ENCODE measurements at places on chromosomes 2 and 18.

DNA sequence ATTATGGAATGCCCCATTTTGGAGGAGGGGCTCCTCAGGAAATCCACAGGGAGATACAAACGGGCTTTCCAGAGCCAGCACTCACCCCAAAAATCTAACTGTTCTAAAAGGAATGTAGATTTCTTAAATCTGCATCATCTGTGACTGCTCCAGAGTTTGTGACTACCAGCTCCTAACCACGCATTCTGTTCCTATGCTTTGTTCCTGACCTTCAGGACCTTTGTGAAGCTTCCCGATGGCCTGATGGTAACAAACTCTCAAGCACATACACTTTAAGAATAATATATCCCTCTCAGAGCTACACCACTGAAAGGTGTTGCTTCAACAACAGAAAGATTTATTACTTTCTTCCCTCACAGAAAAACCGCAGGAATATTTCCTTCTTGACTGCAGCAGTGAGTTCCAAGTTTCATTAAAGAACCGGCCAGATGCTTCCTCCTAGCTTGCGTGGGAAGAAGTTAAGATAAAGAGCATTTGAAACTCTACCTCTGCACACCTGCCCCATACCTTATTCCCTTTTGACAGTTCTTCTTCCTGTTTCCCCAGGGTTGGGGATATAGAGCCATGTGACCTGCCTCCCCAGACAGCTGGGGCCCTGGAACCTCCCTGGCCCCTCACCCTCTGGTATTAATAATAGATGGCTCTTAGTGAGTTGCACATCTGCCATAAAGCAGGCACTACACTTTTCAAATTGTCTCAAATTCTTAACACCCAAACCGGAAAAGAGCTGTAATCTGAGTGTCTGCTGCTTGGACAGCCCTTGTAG is 40.2 kb upstream of the EML4 start:
- DNase-seq: peak; percentile 85

- DNase-seq: no peak
Measured at GRCh38 chr2:104769096-104769495, 84.8 kb upstream of the POU3F3 start.

DNA sequence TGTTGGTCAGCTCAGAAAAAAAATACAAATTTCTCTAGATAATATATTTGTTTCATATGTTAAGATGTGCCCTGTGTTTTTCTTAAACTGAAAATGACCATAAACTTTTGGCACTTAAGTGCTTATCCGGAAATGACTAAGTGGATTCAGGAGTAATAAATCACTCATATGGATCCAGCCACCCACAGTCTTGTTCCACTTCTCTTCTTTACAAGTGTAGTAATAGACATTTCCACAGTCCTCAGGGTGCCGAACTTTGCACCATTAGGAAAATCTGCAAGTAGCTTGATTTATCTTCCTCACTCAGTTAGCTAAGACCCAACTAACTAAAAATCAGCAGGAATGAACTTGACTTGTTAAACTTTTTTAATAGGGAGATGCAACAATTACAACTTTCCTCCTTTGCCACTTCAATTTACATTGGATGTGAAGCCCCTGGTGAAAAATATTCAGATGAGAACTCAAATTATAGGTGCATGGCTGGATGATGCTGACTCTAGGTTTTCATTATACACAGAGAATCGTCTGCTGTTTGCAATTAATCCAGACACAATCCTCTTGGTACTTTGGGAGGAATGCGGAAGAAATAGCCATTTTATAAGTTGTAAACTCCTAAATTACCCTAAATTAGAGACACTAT is 322.5 kb downstream of the ARHGAP15 start:
- no peak for DNase-seq

DNA sequence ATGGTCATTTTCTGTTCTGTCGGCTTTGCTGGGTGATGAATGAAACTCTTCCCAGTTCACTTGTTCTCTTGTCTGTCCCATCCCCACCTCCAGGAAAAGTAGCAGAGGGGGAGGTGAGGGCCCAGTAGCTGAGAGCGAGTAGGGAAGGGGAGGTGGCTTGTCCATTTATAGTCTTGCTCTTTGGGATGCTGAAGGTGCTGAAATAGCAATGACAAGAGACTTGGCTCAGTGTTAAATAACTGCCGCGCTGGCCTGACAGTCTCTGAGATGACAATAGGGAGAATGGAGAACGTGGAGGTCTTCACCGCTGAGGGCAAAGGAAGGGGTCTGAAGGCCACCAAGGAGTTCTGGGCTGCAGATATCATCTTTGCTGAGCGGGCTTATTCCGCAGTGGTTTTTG is at the start of gene SMYD1:
Gene SMYD1, plus strand, starts transcription at position 228 of the 400 bp plus-strand sequence. Its CDS starts 40 bp downstream, at position 268.
- DNase-seq: no peak

DNA sequence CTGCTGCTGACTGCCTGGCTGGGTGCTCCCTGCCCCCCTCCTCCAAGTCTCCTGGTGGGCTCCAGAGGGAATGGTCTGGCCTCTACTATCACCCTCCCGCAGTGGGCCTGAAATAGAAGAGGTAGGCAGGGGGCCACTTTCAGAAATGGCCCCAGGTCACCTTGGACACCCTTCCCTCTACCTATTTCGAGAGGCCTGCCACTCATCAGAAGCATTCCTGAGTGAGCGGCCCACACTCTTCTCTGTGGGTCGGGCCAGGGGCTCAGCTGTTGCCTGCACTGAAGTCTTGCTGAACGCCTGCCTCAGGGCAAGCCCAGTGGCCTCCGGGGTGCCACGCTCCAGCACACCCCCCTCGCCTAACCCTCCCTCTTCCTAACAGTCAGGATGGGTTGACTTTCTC is 124.9 kb downstream of the TNS1 start:
- no peak for DNase-seq

DNA sequence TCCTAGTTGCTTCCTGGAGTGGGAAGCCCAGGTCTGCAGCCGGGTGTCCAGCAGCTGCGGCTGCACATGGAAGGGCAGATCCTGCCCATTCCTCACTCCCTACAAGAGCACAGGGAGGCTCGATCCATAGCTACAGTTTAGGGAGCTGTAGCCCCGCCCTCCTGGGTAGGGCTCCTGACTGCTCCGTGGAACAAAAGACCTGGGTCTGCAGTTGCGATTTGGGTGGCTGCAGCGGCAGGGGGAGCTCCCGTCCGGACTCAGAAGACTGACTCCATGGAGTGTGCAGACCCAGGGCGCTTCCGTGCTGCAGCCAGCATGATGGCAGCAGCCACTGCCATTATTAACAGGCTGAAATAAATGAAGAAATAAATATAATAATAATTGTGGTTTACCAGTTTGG is 157.3 kb downstream of the CTNNA2 start:
- DNase-seq: no peak

- DNase-seq: no peak
Measured at GRCh38 chr2:119794237-119794636, 34.5 kb downstream of the PTPN4 start.

DNA sequence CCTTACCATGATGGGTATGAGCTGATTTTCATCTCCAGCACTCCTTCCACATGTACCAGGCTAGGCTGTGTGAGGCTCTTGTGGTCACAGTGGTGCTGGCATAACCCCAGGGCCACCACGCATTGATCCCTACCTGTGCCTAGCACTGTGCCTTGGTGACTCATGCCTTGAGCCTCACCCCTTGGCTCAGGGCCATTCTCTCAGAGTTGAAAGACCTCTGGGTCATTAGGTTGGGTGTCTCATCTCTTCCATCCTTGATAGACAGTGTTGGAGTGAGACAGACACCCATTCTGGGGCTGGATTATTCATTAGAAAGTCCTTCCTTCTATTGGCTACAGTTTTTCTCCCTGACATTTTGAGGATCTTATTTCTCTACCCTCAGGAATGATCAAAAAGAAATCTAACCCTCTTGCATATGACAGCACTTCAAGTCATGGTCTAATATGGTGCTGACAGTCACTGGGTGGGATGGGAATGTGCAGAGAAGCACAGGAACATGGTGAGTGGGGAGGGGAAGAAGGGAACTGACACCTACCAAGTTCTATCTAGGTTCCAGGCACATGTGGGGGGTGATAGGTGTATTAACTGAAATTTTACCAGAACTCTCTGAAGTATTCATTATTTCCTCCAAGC is 41.3 kb downstream of the DYSF start:
- no peak for DNase-seq

GRCh38 chr2:27194538-27195354 is 17.1 kb upstream of the ATRAID start:
- DNase-seq: no peak

GRCh38 chr18:23662309-23663263 is at the start of gene ANKRD29:
Gene ANKRD29 (minus strand): TSS chr18:23662911. CDS start chr18:23662730, 181 bp downstream.
- DNase-seq: peak; percentile 59

- DNase-seq: no peak
Measured at GRCh38 chr2:241592126-241592845, 33.7 kb downstream of the BOK start.

- no peak for DNase-seq
Measured at GRCh38 chr2:123448801-123449200, 576.3 kb upstream of the CNTNAP5 start.

DNA sequence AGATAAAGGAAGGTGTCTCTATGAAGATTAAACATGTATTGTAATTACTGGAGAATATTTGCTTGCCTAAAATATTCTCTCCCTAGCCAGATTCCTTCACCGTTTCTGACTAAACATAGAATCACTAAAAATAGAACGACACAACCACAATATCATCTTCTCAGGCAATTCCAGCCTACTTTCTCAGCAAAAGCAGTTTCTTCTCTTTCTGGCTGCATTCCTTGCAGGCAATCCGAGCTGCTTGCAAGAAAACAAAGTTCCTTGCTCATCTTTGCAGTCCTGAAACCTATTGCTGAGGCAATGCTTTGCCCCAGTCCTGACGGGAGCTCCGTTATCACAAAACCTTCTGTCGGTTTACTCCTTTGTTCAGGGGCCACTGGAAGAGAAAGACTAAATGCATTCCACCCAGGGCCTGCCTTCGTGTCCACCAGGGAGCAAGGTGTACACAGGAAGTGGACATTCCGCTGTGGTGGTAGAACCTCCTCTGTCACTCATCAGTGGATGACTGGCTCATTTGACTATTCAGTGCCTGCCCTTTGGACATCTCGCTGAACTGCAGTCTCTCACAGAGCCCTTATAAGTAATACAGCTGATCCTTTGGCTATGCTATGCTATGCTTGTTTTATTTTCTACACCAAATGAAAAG is 239.2 kb upstream of the DOK6 start:
- no peak for DNase-seq

GRCh38 chr2:189543367-189543766 is 37.2 kb downstream of the SLC40A1 start:
- no peak for DNase-seq

GRCh38 chr18:9574473-9575115 is 39.8 kb downstream of the PPP4R1 start:
- no peak for DNase-seq

GRCh38 chr2:211416373-211416772 is 860.0 kb downstream of the CPS1 start:
- no peak for DNase-seq

- no peak for DNase-seq
Measured at GRCh38 chr2:143524559-143525401, 395.6 kb downstream of the ARHGAP15 start.

DNA sequence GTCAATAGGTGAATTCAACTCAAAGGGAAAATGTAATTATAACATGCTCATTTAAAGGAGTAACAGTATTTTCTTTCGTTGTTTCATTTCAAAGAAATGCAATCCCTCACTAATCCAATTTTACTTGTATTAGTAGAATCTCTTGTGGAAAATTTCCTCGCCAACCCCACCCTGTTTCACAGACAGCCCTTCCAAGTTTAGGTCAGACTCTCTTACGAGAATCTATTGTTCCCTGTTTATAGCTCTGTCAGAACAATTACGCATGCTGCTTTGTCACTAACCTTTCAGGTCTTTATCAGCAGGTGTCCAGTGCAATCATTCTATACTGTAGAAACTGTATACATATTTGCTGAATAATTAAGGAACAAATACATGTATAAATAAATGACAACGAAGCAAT is 657.8 kb upstream of the LINC00305 start:
- DNase-seq: no peak

- no peak for DNase-seq
Measured at GRCh38 chr2:106127282-106127771, 66.8 kb downstream of the UXS1 start.

GRCh38 chr2:88180605-88181240 is 10.6 kb downstream of the THNSL2 start:
- no peak for DNase-seq

GRCh38 chr18:9135912-9136314 is 668 bp upstream of the ANKRD12 start:
- DNase-seq: no peak

GRCh38 chr18:46013484-46014189 is 46.5 kb upstream of the EPG5 start:
- DNase-seq: peak; percentile 75

DNA sequence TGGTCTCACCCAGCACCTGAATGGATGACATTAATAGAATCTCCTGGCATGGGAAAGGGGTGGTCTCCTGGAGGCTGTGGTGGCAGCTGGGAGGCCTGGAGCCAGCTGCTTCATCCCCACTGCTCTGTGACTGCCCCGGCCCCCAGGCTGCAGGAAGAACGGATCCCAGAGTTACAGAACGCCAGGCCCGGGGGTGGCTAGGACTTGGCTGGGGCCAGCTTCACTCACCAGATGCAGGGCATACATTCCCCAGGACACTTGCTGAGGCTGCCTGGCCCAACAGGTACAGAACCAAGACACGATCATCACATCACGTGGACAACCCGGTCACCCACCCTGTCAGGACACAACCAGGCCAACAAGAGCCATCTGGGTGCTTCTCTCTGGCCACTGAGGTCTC is 178.6 kb upstream of the SALL3 start:
- DNase-seq: no peak

DNA sequence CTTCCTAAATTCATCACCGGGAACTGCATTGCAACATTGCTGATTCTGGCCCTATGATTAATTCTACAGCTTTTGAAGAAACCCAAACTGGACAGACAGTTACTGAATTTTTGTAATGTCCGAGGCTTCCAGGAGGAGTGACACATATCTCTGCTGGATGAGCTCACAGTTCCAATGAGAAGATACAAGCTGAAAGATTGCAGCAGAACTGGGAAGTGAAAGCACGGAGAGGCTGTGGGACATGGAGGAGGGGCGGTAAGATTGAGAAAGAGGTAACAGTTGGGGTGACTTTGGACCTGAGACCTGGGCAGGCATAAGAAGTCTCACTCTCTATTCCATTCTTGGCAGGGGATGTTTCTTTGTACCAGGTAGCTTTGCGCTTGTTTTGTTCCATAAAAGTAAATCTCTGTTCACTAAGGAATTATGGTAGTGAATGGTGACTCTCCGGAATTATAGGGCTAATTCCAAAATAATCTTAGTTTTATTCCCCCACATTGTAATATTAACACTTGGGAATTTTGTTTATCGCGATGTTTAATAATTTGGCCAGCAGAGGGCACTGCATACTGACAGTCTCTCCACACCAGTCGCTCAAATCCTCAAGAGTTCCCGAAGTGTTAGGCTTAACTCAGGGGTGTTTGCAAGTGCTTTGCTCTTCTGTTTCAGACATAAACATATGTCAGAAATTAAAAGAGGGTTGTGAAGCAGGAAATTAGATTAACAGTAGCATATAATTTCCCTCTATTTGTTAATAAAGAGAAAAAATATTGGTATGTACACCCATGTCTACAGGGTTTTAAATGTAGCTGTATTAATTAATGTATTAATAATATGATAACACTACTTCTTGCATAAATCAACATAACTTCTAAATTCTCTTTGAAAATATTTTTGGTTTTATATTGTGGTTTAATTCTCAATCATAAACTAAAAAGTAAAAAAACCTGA is 201.4 kb downstream of the SOCS6 start:
- peak; percentile 72 for DNase-seq
